ENCODE measurements at places on chromosomes 4 and X. TPM values are rescaled to one million over a fixed set of nuclear protein-coding genes. Genes with fewer than 3 reads are reported as not detected.

DNA sequence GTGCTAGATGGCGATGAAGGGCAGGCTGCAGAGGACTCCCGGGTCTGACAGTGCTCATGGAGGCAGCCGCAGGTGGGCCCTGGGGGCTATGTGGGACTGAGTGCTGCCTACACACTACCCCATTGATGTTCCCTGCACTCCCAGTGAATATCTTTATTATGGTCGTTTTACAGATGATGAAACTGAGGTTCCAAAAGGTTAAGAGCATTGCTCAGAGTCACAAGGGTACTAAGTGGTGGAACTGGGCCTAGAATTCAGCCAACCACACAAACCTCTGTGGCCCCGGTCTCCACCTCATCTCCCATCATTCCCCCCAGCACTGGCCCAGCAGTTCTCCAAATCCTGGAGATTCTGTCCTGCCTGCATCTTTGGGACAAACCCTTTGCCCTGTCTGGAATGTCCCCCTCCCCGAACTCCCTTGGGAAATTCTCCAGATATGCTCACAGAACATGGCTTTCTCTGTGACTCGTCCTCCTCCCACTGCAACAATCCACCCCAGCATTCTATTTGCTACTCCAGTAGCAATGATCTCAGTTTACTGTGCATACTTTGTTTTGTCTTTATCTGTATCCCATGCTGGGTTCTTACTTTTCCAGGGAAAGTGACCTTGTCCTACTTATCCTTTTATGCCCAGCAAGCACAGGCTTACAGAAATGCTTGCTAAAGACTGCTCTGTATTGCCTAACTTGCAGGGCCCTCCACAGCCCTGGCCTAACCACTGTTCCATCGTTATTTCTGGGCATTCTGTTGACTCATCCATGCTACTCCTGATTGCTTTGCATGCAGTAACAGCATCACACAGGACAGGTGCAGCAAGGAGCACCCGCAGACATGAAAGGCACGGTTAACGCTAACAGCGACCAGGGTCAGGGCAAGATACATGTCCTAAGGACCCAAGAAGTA, 14.0 kb downstream of the PNMA6F start:
- no peak overlapping the region for H3K4me3 ChIP-seq
- no peak for DNase-seq
- no peaks in the 10 kb centered on the region for H3K4me1 ChIP-seq
- no peak overlapping the region for H3K27ac ChIP-seq
- H3K36me3 ChIP-seq = no peaks in the 10 kb centered on the region

DNA sequence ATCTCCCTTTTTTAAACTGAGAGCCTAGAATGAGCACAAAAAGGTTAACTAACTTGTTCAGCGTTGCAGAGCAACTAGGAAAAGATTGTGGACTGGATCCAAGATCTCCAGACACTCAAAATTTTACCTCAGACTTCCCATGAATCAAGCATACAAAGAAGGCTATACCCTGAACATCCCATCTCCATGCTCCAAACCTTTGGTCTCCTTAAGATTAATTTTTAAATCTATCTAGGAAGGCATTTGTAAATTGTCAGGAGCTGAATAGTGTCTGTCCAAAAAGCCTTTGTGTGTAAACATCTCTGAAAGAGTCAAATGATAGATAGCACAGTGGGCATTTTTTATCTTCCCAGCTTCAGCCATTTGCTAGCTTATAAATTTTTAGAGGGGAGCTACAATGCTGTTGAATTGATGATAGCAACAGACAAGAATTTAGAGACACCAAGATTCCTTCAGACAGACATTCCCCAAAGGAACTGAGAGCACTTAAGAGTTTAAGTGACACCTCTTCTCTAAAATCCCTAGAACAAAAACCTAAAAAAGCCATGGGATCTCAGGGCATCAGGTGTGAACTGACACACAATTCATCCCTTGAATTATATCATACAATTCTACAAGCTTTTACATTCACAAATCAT, 480.8 kb upstream of the FAM241A start:
- no peaks in the 10 kb centered on the region for H3K27me3 ChIP-seq
- H3K36me3 ChIP-seq = no peaks in the 10 kb centered on the region
- H3K4me3 ChIP-seq = no peak overlapping the region
- H3K27ac ChIP-seq = no peak overlapping the region
- no peak for DNase-seq

DNA sequence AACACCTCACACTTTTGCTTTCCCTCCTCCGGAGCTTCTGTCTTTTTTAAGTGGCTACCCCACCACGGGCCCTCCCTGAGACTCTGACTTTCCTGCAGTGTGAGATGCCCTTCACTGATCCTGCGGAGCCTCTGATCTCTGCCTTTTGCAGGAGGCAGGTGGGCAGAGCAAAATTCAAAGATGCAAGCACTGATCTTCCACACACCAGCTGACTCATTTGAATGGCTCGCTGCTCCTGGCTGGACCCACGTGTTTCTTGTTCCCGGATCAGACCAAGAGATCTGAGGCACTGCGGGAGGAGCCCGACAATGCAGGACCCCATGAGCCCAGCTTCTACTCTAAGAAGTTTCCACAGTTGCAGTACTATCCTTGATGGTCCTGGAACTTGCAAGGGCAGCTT, 1607.9 kb upstream of the TENM3 start:
- H3K4me1 ChIP-seq = no peaks in the 10 kb centered on the region
- no peak overlapping the region for H3K27ac ChIP-seq
- no peaks in the 10 kb centered on the region for H3K27me3 ChIP-seq
- no peak for DNase-seq
- H3K36me3 ChIP-seq = no peaks in the 10 kb centered on the region

DNA sequence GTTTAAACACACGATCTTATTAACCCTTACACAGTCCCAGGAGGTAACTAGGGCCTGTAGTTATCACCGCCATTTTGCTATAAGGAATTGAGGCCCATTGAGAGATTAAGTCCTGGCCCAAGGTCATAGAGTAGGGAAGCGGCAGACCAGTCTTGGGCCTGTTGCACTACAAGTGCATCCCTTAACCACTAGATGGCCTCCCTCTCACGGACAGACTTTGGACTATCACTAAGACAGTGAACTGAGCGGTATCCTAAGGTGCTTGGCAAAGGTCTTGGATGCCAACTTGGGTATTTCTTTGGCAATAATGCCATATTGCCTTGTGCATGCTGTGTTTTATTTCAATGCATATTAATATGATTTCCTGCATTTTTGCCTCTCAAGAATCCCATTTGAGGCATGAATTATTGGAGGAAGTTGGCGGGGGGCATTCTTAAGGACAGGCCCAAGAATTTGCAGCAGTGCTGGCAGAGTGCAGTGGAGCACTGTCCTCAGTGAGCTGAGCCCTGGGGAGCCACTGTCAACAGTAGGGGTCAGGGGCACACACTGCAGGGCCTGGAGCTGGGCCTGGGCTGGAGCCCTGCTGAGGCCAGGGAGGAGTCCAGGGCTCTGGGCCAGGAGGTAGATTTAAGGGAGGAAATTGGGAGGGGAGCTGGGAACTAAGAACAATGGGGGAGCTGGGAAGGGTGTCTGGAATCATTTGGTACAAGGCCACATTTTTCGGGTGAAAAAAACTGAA, 147.4 kb downstream of the SMIM20 start:
- H3K27ac ChIP-seq = no peak overlapping the region
- peaks cover 6% of the 10 kb centered on the region for H3K27me3 ChIP-seq

DNA sequence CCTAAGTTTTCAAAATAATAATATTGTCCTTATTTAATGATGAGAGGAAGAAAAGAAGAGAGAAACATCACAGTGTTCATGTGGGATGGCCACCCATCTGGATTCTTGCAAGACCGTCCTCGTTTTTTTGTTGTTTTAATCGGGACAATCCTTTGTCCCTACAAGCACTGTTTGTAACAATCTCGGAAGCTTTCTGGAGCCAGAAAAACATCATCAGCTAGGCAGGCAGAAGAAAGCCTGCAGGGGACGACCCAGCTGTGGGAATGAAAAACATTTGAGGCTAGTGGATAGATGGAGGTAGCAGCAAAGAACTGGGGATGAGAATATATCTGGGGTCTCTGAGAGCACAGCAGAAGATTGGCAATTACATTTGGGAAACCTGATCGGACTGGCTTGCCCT, 105.6 kb downstream of the DKK2 start:
- no peak overlapping the region for H3K4me3 ChIP-seq
- no peak for DNase-seq
- H3K27me3 ChIP-seq = no peaks in the 10 kb centered on the region
- H3K4me1 ChIP-seq = no peaks in the 10 kb centered on the region
- H3K27ac ChIP-seq = no peak overlapping the region

Gene ZFP42
- total RNA-seq = not detected

Gene PDLIM3
- total RNA-seq = 19.8 TPM

Gene DGAT2L6
- total RNA-seq = 14.8 TPM

Gene LRIT3
- not detected for total RNA-seq
